ENCODE measurements at places on chromosomes 6 and 20.

DNA sequence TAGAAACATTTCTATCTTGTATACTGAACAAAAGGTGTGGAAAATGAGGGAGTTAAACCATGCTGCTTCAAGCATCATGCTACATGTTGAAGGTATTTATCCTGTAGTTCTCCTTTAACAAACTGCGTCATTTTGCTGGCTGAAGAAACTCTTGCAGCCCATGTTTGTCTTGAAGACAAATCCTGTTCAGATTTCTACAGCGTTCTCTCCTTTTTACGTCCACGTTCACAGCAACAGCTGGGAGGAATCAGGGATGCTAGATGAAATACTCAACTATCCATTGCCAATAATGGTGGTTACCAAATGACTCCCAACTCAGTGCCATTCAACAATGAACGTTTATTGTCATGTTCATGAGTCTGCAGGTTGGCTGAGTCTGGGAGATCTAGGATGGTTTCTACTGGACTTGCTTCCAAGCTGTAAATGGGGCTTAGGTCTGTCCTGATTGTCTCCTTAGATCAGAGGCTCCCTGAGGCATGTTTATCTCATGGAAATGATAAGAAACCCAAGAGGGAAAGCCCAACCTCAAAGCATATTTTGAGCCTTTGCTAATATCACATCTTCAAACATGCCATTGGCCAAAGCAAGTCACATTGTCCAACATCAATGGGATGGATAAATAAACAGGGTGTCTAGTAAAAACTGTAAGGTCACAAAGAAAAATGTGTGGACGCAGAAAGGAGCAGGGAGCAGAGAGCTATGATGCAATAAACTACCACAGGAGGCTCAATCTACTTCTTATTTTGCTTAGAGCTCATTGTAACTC lies 2.7 kb upstream of the PLCB1 start:
- no peak overlapping the region for H3K27ac ChIP-seq
- DNase-seq: peak; percentile 53
- peaks cover 2% of the 10 kb centered on the region for H3K4me1 ChIP-seq
- no peak overlapping the region for H3K4me3 ChIP-seq

GRCh38 chr6:114084327-114084890 lies 113.5 kb upstream of the HDAC2 start:
- H3K4me1 ChIP-seq: no peaks in the 10 kb centered on the region
- H3K4me3 ChIP-seq: no peak overlapping the region
- H3K36me3 ChIP-seq: no peaks in the 10 kb centered on the region
- no peaks in the 10 kb centered on the region for H3K27me3 ChIP-seq

GRCh38 chr6:169530752-169531123 lies 171.1 kb downstream of the WDR27 start:
- H3K36me3 ChIP-seq: no peaks in the 10 kb centered on the region
- H3K4me3 ChIP-seq: no peak overlapping the region
- H3K4me1 ChIP-seq: peaks cover 11% of the 10 kb centered on the region
- peak; percentile 52 for DNase-seq
- no peaks in the 10 kb centered on the region for H3K27me3 ChIP-seq
- H3K27ac ChIP-seq: peak overlapping the region; percentile 39

- no peak for DNase-seq
- no peak overlapping the region for H3K27ac ChIP-seq
- H3K36me3 ChIP-seq: no peaks in the 10 kb centered on the region
- H3K27me3 ChIP-seq: no peaks in the 10 kb centered on the region
- no peaks in the 10 kb centered on the region for H3K4me1 ChIP-seq
Observed at GRCh38 chr6:154187203-154187602, 148.2 kb downstream of the OPRM1 start.

GRCh38 chr6:12034837-12035236 lies 22.7 kb downstream of the HIVEP1 start:
- no peaks in the 10 kb centered on the region for H3K27me3 ChIP-seq
- no peak overlapping the region for H3K27ac ChIP-seq
- DNase-seq: no peak
